Left lung (tissue), 14 donors: ENCODE measurements at places on chromosomes 1 and 21.

GRCh38 chr1:67004176-67004575 lies 49.8 kb downstream of the SLC35D1 start:
- H3K27me3 ChIP-seq, result no peaks in the 10 kb centered on the region
- no peak overlapping the region for H3K27ac ChIP-seq
- no peaks in the 10 kb centered on the region for H3K4me1 ChIP-seq
- H3K36me3 ChIP-seq, result peaks cover 15% of the 10 kb centered on the region
- DNase-seq, result no peak
- no peak overlapping the region for H3K4me3 ChIP-seq

GRCh38 chr21:43939443-43940328 lies 72.4 kb upstream of the TRAPPC10 start:
- no peak overlapping the region for H3K27ac ChIP-seq
- H3K4me1 ChIP-seq, result peaks cover 20% of the 10 kb centered on the region
- H3K4me3 ChIP-seq, result no peak overlapping the region
- no peaks in the 10 kb centered on the region for H3K27me3 ChIP-seq
- DNase-seq, result no peak

DNA sequence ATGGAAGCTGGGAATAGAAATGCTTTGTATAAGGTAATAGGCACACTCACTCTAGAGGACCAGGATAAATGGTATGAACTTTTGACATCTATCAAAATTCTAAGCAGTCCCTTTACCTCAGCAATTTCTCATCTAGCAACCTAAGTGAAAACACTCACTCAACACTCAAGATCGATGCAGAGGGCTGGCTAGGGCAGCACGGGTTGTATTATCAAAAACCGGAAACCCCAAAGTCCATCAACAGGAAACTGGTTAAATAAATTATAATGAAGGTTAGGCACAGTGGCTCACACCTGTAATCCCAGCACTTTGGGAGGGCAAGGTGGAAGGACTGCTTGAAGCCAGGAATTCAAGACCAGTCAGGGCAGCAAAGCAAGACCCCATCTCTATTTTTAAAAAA lies 9.4 kb downstream of the USP48 start:
- no peaks in the 10 kb centered on the region for H3K27me3 ChIP-seq
- no peak overlapping the region for H3K4me3 ChIP-seq
- H3K4me1 ChIP-seq, result peaks cover 65% of the 10 kb centered on the region

DNA sequence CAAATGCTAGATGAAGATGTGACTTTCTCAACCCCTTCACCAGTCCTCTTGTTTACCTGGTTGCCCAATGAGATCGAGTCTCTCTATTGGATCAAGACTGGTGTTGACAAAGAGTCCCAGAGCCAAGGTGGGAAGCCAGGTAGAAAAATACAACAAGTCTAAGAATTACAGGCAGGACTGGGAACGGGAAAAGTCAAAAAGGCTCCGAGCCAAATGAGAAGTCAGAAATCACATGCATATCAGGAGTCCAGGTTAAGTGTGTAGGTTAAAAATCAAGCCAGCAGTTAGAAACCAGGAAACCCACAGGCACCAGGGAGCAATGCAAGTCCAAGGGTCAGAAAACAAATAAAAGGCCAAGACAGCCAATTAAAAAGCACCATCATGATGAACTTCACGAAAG lies 27.4 kb upstream of the DUSP23 start:
- H3K27me3 ChIP-seq, result no peaks in the 10 kb centered on the region
- H3K4me1 ChIP-seq, result peaks cover 3% of the 10 kb centered on the region
- H3K36me3 ChIP-seq, result no peaks in the 10 kb centered on the region
- no peak overlapping the region for H3K4me3 ChIP-seq
- no peak for DNase-seq

GRCh38 chr1:223328566-223328965 lies 35.4 kb downstream of the SUSD4 start:
- H3K4me1 ChIP-seq, result no peaks in the 10 kb centered on the region
- H3K36me3 ChIP-seq, result no peaks in the 10 kb centered on the region
- no peaks in the 10 kb centered on the region for H3K27me3 ChIP-seq
- no peak for DNase-seq
- no peak overlapping the region for H3K27ac ChIP-seq
